ENCODE measurements at places on chromosomes 12 and 14.

DNA sequence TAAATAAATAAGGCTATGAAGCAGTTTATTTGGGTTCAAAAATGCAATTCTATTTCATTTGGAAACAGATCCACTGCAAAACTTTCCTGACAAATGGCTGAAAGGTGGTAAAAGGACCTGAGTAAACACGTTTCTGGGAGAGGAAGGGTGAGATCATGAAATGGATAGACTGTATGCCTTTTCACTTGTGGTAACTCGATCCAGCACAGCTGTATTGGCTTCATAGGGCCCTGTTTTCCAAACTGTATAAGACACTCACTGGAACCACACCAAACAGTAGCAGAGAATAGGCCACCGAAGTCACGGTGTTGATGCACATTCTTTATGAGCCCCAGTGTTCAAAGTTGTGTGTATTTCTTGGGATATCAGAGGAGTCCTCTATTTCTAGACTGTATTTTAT lies 325.2 kb upstream of the DIO2 start:
- no peaks in the 10 kb centered on the region for H3K36me3 ChIP-seq
- no peaks in the 10 kb centered on the region for H3K27me3 ChIP-seq
- no peaks in the 10 kb centered on the region for H3K4me1 ChIP-seq
- no peak overlapping the region for H3K4me3 ChIP-seq

- H3K4me3 ChIP-seq, result no peak overlapping the region
- no peaks in the 10 kb centered on the region for H3K4me1 ChIP-seq
- H3K27ac ChIP-seq, result no peak overlapping the region
- H3K27me3 ChIP-seq, result no peaks in the 10 kb centered on the region
Observed at GRCh38 chr12:42162193-42162592, 17.5 kb upstream of the GXYLT1 start.

DNA sequence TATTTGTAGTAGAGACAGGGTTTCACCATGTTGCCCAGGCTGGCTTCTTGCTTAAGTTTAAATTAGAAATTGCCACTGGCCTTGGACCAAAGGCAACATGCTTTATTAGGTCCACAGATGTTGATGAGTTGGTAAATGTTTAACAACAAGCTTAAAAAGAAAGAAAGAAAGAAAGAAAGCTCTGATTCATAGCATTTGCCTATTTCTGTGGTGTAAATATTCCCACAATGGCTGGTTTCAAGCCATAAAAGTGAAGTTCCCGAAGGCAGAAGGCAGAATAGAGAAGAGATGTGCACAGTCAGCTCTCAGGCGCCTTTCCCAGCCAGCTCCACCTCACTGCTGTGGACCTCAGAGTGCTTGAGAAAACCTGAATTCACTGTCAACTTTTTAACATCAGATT lies 26.4 kb downstream of the KCNK13 start:
- DNase-seq, result no peak
- H3K4me3 ChIP-seq, result no peak overlapping the region
- no peaks in the 10 kb centered on the region for H3K36me3 ChIP-seq

GRCh38 chr12:129549656-129550055 lies 354.2 kb downstream of the TMEM132D start:
- H3K4me1 ChIP-seq, result no peaks in the 10 kb centered on the region
- H3K27ac ChIP-seq, result no peak overlapping the region
- H3K4me3 ChIP-seq, result no peak overlapping the region
- no peaks in the 10 kb centered on the region for H3K27me3 ChIP-seq

GRCh38 chr14:104004849-104005248 lies 62.5 kb upstream of the RD3L start:
- H3K4me3 ChIP-seq, result no peak overlapping the region
- DNase-seq, result no peak
- no peaks in the 10 kb centered on the region for H3K27me3 ChIP-seq
- no peaks in the 10 kb centered on the region for H3K36me3 ChIP-seq
- H3K27ac ChIP-seq, result no peak overlapping the region

All from thymus (tissue), 14 donors.